ENCODE measurements at places on chromosomes 4 and X.

- no peak for DNase-seq
Observed at GRCh38 chr4:106868381-106869035, 167.6 kb downstream of the DKK2 start.

GRCh38 chr4:22416403-22416802, 99.5 kb downstream of the ADGRA3 start:
- no peak for DNase-seq

- no peak for DNase-seq
Observed at GRCh38 chr4:23269566-23269965, 576.8 kb downstream of the GBA3 start.

- DNase-seq = peak; percentile 21
Observed at GRCh38 chr4:87007528-87008446, 73.0 kb downstream of the AFF1 start.

GRCh38 chr4:104248726-104249125, 246.0 kb downstream of the CXXC4 start:
- no peak for DNase-seq

- DNase-seq = no peak
Observed at GRCh38 chrX:108362026-108362425, 76.2 kb downstream of the COL4A6 start.

DNA sequence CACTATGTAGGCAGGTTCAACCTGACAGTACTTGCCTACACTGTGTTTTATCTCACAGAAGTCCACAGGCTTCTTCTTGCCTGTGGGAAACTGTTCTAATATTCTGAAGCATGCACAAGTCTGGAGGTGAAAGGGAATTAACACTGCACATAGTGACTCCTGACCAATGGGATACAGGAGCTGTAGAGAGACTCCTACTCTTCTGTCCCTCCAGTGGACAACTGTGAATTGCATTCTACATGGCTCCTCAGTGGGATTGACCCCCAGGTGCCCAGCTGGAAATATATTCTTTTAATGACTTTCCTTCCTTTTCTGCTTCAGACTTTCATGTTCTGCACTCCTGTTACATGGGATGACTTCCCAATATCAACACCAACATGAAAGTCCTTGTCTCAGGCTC, 8.2 kb upstream of the YIPF6 start:
- no peak for DNase-seq

GRCh38 chrX:21926527-21927278, 13.8 kb upstream of the SMS start:
- DNase-seq = peak; percentile 11

- DNase-seq = no peak
Observed at GRCh38 chrX:55006827-55007621, 6.9 kb downstream of the APEX2 start.

DNA sequence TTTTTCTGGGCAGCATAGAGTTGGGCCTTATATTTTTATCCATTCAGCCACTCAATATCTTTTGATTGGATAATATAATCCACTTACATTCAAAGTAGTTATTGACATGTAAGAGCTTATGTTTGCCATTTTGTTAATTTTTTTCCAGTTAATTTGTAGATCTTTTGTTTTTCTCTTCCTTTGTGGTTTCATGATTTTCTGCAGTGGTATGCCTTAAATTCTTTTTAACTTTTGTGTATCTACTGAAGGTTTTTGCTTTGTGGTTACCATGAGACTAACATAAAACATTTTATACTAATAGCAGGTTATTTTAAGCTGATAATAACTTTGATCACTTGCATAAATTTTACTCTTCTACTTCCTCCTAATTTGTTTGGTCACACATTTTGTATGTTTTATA, 140.8 kb upstream of the GATB start:
- DNase-seq = no peak

DNA sequence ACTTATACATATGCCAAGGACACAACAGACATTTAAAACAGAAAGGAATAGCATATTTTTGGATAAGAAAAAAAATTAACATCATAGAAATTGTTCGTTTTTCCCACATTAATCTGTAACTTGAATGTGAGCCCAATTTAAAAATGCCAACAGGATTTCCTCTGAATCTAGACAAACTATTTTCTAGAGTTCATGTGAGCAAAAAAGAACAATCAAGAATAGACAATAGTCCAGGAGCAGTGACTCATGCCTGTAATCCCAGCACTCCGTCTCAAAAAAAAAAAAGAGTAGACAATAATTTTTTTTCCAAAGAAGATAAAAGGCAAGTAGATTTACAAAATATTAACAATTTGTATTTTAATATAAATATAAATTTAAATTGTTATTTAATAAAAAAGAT, 73.7 kb upstream of the DUSP21 start:
- no peak for DNase-seq

DNA sequence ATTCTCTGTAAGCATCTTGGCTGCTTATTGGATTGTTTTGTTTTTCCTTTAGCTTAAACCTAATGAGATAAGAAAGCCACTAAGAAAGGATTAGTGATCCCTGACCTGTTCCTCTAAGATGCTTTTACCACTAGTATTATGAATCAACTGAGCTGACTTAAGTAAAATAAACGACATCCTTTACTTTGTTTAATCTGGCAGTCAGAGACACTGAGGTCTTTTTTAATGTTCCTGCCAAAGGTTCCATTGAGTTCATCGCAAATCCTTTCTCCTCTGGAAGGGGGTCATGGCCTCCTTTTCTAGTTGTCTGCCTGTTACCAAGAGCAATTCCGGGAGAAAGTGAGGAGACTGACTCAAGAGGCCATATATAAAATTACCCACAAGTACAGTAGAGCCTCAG, 1038.3 kb upstream of the SLIT2 start:
- no peak for DNase-seq

GRCh38 chrX:149120459-149120858, 384.6 kb downstream of the IDS start:
- no peak for DNase-seq

DNA sequence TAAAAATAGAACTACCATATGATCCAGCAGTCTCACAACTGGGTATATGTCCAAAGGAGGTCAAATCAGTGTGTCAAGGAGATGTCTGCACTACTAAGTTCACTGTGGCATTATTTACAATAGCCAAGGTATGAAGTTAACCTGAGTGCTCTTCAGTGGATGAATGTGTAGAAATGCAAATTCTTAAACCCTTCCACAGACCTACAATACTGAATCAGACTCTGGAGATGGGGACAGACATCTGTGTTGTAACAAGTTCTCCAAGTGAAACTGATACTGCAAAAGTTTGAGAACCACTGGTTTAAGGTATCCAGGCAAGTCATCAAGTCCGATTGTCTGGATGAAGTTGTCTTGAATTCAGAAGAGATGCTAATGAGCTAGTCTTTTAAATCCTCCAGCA, 38.5 kb downstream of the SMAD1 start:
- DNase-seq = no peak

GRCh38 chr4:86247320-86247719, 112.5 kb downstream of the MAPK10 start:
- no peak for DNase-seq

DNA sequence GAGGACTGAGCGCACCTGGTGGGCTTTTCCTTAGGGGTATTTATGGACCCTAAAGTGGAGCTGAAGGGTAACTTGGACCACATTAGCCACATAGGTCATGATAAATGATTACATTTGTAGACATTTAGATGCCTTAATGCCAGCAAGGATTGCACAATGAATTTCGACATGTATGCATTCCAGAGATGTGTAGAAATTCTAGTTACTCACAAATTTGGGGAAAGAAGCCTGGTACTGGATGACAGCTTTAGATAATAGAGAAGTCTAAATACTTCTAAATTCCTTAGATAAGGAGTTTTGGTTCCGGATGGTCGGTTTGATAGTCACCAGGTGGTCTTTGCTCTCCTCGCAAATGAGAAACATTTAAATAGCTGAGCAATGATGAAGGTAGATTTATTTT, 609.5 kb upstream of the PRKX start:
- no peak for DNase-seq

DNA sequence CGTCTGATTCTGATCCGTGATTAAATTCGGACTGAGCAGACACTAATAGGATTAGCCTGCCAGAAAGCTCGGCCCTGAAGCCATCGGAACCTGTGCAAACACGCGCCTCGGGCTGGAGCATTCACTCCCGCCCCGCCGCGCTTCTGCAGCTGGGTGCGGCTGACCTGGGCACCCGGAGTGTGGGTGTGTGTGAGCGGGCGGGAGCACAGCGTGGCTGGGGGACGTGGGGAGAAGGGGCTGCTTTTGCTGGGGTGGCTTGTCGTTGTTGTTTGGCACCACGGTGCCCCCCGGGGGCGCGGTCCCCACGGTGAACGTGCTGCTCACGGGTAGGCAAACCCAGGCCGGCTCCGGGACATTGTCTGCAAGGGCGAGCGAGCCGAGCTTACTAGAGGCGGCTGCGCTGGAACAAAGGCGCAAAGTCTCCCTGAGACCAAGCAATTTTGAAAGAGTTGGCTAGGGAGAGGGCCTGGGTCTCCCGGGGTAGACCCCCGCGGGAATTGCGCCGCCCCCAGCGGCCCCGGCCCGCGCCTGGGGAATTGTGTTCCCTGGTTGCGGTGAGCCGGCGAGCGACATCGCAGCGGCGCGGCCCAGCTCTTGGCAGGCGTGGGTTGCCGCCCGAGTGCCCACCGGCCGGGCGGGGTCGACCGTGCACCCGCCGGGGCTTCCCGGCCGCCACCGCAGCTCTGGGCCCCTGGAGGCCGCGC, 1.4 kb downstream of the MAMLD1 start:
- DNase-seq = peak; percentile 26

DNA sequence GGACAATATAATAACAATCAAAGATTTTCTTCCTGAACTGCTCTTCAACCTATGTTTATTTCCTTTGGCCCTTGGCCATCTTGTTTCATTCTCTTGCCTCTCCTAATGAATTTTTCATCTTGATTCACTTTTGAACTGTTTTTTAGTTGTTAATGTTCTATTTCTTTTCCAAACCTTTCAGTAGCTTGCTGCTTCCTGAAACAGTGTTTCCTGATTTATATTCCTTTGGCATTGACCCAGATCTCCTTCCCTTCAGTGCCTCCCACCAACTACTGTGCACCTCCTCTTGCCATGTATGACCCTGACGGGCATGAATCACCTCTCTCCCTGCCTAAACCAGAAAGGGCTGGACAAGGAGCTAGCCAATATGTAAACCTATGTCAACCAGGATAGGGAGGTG, 25.6 kb upstream of the SPP1 start:
- DNase-seq = no peak

DNA sequence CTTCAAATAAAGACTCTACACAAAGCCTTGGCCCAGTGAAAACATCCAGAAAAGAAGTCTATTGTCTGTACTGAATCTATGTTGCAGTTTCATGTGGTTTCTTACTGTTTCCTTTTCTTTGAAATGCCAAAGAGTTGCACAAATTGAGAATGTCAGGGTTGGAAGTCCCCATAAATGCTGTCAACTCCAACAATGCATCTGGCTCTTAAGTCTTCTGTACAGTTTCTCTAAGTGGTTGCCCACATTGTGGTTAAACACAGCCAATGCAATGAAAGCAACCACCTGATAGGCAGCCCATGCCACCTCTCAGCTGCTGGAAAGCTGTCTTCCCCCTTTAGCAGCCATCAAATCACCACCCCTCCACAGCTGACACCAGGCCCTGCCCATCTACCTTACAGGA, 67.2 kb upstream of the C1GALT1C1 start:
- peak; percentile 46 for DNase-seq

GRCh38 chr4:89640620-89641366, 196.2 kb downstream of the SNCA start:
- DNase-seq = no peak

GRCh38 chr4:177974461-177974860, 532.2 kb upstream of the AGA start:
- DNase-seq = no peak

- no peak for DNase-seq
Observed at GRCh38 chrX:69457756-69458155, 46.4 kb upstream of the NALF2 start.

DNA sequence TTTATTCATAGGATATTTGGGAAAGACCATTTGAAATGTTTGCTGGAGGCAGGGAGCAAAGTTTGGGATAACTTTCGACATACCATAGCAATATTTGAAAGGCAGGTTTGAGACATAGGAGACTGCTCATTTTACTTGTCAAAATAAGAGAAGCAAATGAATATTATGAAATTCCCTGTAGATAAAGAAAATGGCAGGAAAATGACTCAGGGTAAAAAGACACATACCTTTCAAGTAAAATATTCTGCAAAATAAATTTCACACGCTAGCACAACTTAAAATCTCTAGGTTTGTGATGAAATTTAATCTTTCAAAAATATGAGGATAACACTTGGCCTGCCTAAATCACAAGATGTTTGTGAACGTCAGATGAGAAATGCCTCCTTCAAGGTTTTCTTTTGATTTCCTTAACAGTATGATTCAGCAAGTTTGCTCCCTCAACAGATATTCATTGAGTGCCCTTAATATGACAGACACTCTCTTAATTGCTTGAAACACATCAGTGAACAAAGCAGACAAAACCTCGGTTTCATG, 6.6 kb downstream of the TMEM156 start:
- DNase-seq = no peak

DNA sequence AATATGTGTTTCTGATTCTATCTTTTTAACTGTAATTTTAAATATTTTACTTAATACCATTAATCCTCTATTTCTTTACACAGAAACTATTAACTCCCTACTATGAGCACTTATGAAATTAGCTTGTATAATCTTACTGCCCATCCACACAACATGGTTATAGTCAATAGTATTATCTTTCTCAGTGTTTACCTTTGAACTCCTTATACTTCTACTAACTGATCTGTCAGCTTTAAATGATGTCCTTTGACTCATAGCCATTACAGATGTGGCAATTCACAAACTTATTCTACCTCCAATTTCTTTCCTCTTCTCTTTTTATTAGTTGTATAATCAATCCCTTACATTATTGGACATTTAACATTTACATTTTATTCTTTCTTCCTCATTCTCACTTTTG, 5.5 kb downstream of the SEC31A start:
- no peak for DNase-seq

- DNase-seq = no peak
Observed at GRCh38 chr4:161291222-161291621, 872.6 kb downstream of the FSTL5 start.

- no peak for DNase-seq
Observed at GRCh38 chr4:76745240-76745639, 152.7 kb downstream of the SOWAHB start.

DNA sequence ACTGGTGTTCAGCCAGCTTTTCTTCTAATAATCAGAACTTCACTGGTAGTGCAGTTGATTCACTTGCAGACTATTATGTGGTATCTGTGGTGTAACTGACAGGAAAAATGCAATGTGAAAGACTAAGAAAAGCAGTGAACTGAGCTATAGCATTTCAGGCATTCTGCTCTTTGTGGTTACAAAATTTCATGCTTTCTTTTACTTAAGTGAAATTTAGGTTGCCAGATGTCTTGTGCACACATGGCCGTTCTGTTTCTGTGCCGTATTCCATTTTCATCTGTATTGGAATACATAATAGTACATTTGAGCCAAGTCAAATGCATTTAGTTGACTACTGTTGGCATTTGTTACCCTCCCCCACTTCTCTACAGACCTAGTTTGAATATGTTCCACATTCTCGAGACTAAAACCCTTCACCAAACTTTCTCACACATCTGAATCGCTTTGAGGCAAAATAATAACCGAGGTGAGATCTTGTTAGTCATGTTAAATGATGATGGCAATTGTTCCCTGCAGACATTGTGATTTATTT, 8.2 kb downstream of the RTL3 start:
- peak; percentile 10 for DNase-seq

- no peak for DNase-seq
Observed at GRCh38 chr4:147059064-147059731, 113.5 kb upstream of the TTC29 start.

- DNase-seq = no peak
Observed at GRCh38 chr4:140315019-140315418, 58.4 kb upstream of the SCOC start.
